ENCODE measurements at places on chromosomes 2 and 18.

DNA sequence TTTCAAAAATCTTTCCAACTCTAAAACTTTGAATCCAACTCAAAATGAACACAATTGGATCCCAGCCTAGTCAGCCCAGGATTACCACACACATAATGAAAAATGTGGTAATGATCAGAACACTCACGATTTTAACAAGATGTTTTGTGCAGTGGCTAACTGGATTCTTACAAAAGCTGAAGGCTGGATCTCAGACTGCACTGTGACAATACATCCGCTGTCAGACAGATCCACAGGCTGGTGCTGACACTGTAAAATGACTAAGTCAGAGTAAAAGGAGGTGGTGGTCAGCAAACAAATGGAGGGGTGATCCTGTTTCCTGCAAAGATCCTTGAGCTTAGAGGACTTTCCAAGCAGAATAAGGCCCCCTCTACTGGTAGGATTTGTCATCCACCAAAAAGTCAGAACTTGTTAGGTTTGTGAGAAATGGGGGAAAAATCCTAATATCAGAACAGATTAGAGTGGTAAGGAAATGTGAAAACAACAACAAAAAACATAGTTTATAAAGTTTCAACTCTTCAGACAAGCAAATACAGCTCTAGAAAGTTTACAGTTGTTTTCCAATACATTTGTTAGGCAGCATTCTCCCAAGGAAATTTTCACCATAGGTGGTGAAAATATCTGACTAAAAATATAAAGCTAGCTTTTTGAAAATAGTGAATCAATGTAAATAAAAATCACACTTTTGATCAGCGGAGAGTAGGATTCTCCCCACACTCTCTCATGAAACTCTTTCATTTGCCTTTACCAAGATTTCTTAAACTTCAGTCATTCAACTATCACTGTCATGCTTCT, 211.9 kb downstream of the AGPS start:
- H3K27me3 ChIP-seq = no peaks in the 10 kb centered on the region
- no peaks in the 10 kb centered on the region for H3K36me3 ChIP-seq
- peak; percentile 12 for DNase-seq
- H3K4me3 ChIP-seq = no peak overlapping the region
- no peak overlapping the region for H3K27ac ChIP-seq
- 0 out of 2 replicates have a peak, but pooled peaks cover 3% of the 10 kb centered on the region for H3K4me1 ChIP-seq

DNA sequence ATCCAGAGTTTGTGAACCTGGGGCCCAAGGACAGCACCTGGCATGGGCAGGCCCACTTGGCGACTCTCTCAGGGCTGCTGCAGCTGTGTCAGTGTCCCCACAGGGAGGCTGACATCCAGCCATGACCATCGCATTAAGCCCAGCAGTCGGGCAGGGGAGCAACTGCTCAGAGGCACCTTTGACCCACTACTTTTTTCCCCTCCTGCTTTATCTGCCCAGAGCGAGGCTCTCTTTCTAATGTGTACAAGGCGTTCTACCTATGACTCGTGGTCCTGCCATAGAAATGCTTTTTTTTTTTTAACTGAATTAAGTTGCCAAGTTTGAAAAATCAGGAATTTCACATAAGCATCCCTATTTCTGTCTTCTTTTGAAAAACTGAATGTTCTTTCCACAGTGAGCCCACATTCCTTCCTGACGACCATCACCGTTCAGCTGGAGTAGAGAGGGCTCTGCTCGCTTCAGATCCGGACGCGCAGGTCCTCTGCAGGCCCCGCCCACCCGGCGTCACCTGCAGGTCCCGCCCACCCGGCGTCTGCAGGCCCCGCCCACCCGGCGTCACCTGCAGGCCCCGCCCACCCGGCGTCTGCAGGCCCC, 403 bp upstream of the CLUL1 start:
- H3K27me3 ChIP-seq = no peaks in the 10 kb centered on the region
- DNase-seq = no peak
- H3K4me1 ChIP-seq = no peaks in the 10 kb centered on the region
- H3K4me3 ChIP-seq = no peak overlapping the region

DNA sequence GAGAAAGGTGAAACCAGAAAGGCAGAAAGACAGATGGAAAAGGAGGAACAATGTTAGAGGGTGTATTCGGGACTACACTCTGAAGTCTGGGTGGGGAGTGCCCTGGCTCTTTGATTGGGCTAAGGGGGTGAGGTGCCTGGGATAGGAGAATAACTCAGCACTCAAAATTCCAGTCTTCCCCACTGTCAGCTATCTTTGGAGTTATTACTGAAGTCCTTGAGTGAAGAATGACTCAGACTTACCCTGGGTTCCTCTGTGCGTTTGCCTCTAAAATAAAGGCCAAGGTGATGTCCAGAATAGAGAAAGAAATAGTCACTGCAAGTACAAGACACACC, 151.8 kb upstream of the SERPINE2 start:
- no peaks in the 10 kb centered on the region for H3K27me3 ChIP-seq
- no peak for DNase-seq
- no peak overlapping the region for H3K27ac ChIP-seq
- no peak overlapping the region for H3K4me3 ChIP-seq
- no peaks in the 10 kb centered on the region for H3K36me3 ChIP-seq

GRCh38 chr2:237675316-237675715, 47.9 kb downstream of the LRRFIP1 start:
- H3K27ac ChIP-seq = peak overlapping the region; percentile 80
- no peak overlapping the region for H3K4me3 ChIP-seq
- H3K36me3 ChIP-seq = no peaks in the 10 kb centered on the region
- H3K27me3 ChIP-seq = no peaks in the 10 kb centered on the region

DNA sequence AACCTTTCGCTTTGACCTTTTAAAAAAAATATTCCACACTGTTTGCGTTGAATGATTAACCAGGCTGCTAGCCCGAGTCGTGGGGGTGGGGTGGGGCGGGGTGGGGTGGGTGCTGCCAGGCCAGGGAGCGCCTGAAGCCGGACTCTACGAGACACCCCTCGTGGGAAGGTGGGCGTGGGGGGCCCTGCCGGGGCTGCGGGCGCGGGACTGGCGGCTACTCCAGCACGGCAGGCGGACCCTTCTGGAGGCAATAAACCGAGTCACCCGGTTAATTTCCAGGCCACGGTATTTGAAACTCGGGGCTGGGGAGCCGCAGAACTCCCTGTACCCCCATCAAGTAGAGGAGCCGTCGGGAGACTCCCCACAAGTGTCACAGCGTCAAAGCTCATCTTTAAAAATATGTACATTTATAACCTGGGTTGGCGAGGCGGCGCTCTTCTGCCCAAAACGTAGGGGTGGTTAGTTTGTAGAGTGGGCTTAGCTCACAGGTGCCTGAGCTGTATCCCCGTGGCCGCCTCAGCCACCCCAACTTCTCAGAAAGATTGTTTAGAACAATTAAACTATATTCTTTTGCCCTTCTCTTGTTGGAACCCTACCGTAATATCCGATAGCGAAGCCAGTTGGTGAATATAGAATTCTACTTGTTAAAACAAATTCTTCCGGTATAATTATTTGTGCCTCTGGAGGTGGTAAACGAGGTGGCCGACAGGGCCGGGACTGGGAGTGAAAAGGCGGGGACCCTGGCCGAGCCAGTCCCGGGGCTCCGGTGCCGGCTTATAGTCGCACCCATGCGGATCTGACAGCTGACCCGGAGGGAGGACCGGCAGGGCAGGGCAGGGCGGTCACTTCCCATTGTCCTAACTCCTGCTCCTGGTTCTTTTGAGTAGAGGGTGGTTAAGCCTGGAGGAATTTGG, 1.4 kb downstream of the B3GNT2 start:
- peak overlapping the region; percentile 99 for H3K4me3 ChIP-seq
- H3K36me3 ChIP-seq = no peaks in the 10 kb centered on the region
- H3K27me3 ChIP-seq = no peaks in the 10 kb centered on the region
- H3K4me1 ChIP-seq = peaks cover 54% of the 10 kb centered on the region

DNA sequence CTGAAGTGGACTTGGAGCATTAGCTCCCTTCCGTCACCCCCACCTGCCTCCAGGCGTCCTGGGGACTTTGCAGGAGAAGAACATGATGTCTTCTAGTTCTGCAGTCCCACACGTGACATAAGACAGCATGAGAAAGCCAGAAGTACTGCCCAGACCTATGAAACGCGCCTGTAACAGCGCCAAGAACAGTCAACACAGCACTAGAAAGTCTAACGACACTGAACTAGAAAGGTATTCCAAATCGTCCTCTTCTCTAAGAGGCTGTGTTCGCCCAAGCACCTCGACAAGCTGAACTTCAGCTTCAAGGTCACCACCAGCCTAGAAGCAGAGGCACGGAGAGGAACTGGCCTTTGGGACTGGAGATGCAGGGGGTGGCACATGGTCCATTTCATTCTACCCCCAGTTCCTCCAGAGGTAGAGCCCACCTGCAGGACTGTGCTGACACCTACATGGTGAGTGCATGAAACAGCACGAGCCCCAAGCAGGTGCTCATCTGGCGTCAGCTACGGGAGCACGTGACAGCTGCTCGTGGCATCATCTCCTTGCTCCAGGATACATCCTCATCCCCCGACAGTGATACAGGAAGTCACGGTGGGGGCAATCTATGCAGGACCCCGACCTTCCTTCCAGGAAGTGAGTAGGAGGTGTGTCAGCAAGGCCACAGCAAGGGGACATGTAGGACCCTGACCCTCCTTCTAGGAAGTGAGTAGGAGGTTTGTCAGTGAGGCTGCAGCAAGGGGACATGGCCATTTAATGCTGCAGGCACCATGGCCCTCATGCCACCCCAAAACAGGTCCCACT, 3.7 kb downstream of the HDAC4 start:
- no peaks in the 10 kb centered on the region for H3K27me3 ChIP-seq
- H3K4me3 ChIP-seq = peak overlapping the region; percentile 65
- H3K36me3 ChIP-seq = peaks cover 58% of the 10 kb centered on the region
- peak overlapping the region; percentile 85 for H3K27ac ChIP-seq
